Endothelial cell (in vitro differentiated cells): ENCODE measurements at places on chromosomes 7 and 10.

DNA sequence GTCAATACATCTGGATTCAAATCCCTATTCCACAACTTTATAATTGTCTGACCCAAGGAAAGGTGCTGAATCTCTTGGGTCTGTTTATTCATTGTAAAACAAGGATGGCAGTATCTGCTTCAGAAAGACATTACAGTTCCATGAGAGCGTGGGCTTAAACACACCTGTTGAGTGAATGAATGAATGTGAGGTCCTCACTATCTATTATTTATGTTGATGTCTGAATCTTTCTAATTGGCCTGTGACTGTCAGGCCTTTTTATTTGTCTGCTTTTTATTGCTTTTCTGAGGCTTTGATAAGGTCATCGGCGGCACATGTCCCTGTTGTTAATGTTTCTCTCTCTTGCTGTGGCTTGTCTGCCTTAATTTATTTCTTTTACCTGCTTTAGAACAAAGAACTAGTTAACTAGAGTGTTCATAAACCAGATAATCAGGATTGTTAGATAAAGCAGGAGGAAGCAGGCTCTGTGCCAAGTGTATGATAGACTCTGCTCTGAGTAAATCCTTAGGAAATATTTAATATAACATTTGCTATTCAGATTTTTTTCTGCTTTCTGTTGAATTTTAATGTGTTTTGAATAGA lies 42.3 kb upstream of the CYCS start:
- no peak for DNase-seq

DNA sequence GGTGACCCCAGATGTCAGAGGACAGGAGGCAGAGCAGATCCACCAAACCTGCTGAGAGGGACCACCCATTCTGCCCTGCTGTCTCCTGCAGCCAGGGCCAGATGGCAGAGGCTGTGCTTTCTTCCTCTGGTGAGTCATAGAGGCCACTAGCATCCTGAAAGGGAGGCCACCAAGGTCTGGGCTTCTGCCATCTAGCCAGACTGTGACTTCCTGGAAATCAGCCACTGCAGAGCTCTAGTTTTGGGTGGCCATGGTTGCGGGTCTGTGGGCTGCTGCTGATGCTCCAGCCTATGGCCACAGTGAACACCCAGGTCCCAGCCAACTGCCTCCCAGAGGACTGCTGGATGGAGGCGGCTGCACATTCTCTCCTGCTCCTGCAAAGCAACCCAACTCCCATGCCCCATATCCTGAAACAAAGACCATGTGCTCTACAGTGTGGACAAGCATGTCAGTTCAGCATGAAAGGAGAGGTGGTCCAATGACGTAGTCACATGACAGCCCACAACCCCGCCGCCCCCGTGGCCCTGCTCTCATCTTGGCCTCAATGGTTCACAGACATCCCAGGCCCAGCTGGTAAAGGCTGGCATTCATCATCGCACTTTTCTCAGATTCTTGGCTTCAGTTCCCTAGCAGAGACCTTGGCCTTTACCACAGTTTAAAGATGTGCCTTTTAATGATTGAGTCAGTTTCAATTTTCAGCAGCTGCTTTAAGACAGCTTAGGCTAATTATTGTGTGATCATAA lies 73.9 kb upstream of the CXCL12 start:
- no peak for DNase-seq

DNA sequence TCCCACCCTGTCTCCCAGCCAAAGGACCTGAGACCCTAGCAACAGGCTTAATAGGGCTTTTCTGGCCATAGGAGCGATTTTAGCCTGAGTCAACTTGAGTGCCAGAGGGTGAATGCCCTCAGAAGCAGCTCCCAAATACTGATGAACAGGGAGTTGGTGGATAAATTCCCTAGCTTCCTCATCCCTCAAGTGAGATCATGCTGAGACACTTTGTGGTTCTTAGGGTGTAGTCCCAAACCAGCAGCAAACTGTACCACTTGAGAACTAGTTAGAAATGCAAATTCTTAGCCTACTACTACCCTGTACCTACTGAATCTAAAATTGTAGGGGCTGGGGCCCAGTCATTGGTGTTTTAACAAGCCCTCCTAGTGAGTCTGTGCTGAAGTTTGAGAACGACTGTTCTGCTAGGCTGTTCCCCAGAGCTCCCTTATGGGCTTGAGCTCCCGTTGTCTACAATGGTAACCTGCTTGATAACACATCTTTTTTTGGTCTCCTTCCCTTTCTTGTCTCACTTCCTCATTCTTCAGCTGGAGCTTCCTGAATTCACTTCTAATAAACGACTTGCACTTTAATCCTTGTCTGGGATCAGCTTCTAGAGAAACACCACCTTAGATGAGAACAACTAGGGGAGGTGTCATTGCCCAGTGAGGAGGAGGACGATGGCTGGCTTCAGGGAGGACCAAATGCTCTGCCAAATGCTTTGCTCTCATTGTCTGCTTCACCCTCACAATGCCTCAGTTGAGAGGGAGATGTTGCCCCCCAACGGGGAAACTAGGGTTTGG lies 18.2 kb upstream of the CDH23 start:
- DNase-seq, result no peak

DNA sequence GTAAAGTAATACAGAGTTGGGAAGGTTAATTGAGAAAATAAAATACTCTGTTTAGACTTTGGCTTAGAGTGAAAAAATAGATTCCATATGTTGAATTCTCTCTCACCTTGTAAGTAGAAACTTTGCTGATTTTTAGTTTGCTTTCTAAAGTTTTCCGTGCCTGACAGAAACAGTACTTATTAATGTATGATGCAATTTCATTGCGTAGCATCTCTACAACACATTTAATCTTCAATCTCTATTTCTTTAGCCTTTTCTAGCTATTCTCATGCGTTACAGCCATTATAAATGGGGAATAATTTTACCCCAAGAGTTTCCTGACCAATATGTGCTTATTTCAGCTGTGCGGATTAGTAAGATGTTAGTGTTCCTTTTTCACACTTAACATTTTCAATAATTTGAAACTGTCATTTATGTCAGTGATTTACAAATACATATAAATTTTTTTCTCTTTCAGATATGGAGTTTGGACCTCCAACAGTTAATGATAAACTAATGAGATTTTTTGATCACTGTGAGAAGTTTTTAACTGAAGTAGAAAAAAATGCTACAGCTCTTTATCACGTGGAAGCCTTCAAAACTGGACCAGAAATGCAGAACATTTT lies 3.3 kb downstream of the MINPP1 start:
- DNase-seq, result no peak

GRCh38 chr10:76892766-76893479 lies 744.7 kb downstream of the KCNMA1 start:
- no peak for DNase-seq

DNA sequence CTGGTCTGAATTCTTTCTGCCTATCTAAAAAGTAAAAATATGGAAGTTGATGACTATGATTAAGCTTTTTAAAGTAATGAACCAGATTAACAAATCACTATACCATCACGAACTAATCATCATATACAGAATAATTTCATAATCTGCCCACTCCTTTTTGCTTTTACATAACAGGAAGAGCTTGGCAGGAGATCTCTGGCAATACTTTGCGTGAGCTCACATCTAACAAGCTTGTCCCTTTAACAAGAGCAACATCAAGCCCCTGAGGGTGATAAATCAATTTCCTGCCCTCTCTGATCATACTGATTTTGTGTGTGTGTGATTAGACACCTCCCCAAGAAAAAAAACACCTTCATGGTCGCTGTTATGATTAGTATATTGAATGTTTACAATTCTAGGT lies 143.5 kb upstream of the ASAH2 start:
- no peak for DNase-seq

DNA sequence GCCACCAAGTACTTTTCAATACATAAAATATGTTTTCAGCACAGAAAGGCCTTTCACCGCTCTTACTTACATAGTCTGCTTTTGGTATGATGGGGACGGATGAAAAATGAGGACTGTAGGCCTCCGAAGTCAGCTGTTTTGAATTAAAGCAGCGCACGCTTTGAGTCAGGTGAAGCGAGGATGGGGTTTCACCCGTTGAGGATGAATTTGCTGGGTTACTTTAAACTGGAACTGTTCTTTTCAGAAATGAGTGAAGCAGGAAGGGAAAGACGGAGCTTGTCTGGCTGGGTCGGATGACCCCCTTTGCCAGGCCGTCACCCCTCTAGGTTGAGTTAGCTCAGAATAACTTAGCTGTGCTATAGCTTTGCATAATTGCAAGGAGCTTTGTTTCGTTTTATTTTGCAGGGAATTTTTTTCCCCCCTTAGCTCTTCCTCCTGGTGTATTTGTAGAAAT lies 40.0 kb downstream of the CUX1 start:
- DNase-seq, result no peak

GRCh38 chr7:128974241-128974934 lies 36.7 kb downstream of the IRF5 start:
- DNase-seq, result no peak

- no peak for DNase-seq
These were observed 86.9 kb downstream of the EXOC4 start for GRCh38 chr7:133339772-133340171.

- DNase-seq, result no peak
These were observed 589.3 kb downstream of the DNAJB6 start for GRCh38 chr7:157926107-157926506.

- no peak for DNase-seq
These were observed 345.0 kb upstream of the STEAP1 start for GRCh38 chr7:89809291-89809690.

GRCh38 chr10:77361426-77361825 lies 276.2 kb downstream of the KCNMA1 start:
- DNase-seq, result no peak

DNA sequence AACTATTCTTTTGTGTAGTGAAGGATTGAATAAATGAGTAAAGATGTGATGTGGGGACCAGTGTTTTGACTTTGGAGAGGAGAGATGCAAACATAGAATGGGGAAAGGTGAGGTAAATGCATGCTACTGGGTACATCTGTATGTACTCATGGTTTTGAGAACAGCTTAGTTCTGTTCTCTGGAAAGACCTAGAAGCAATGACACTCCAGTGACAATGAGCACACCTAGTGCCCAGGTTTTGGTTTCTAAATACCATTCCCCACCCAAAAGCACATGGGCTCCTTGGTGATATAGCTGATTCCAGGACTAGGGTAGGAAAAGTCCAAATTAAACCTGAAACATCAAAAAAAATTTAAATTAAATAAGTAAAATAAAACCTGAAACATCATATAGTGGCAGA lies 22.6 kb upstream of the HSPA12A start:
- no peak for DNase-seq

DNA sequence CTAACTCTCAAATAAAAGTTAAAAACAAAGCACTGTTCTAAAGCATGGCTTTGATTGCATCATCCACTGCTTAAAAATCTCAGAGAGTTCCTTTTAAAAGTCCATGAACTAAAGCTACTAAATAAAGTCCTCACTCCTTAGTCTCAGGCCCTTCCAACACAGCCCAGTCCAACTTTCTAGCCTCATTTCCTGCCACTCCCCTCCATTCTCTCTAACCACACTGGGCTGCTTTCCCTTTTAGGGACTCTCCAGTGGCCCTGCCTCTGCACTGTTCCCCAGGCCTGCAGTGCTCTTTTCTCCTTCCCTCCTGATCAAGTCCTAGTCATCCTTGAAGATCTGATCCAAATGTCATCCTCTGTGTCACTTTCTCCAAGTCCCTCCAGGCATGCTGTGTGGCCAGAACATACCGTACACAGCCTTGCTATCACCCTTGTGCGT lies 56.9 kb upstream of the PPP1R3C start:
- no peak for DNase-seq

- no peak for DNase-seq
These were observed 53.5 kb upstream of the SVIL start for GRCh38 chr10:29688230-29688661.
